ENCODE measurements at places on chromosomes 11 and 22. TPM values are rescaled to one million over a fixed set of nuclear protein-coding genes. Genes with fewer than 3 reads are reported as not detected.

Gene ACR
- not detected for total RNA-seq

Gene TRIM48
- total RNA-seq: not detected

Gene OR51D1
- not detected for total RNA-seq

Gene AASDHPPT
- 29.6 TPM for total RNA-seq

Gene ZDHHC5
- total RNA-seq: 60.7 TPM

- H3K36me3 ChIP-seq: peaks cover 49% of the 10 kb centered on the region
- peaks cover 52% of the 10 kb centered on the region for H3K4me1 ChIP-seq
- H3K4me3 ChIP-seq: peak overlapping the region; percentile 84
- DNase-seq: no peak
Measured at GRCh38 chr22:49825436-49825835, 2.2 kb downstream of the BRD1 start.

DNA sequence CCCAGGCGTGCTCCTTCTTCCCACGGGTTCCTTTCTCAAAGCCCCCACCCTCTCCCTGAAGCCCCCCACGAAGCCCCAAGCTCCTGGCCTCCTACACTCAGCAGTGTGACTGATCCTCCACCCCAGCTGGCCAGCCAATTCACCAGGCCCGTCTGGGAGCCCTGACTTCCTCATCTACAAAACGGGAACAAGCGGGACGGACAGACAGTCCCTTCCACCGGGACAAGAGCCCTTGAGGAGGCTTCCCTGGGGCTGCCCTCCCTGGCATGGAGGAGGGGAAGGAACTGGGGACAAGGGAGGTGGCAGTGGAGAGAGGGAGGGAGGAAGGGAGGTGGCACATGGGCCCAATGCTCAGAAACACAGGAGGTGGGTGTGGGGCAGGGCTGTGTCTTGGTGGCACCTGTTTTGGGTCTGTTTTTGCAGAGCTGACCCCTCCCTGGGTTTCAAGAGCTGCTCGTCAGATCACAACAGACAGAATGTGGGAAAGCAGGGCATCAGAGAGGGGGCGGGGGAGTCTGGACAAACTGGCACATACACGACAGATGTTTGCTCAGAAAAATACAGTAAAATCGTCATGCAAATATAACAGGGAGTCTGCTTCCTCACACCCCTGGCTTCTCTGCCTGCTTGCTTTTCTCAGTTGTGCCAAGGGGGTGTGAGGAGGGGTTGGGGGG lies 56.8 kb downstream of the ELFN2 start:
- H3K27me3 ChIP-seq: peaks cover 7% of the 10 kb centered on the region
- peak overlapping the region; percentile 38 for H3K4me3 ChIP-seq
- peak; percentile 28 for DNase-seq

DNA sequence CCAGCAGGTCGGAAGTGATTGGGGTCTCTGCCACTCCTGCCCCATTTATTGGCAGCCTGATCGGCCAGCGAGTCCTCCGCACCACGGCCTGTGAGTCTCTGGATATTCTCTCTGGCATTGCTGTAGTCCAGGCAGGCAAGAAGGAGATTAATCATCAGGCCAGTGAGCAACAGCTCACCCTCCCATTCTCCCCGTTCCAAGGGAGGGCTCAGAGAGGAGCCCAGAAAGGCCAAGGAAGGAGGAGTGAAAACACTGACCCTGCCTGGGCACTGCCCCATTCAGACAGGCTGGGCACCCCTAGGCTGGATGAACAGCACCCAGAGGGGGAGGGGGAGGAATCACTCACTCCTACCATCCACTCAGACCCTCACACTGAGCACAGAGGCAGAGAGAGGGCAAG lies 3.1 kb downstream of the SAA2 start:
- peaks cover 15% of the 10 kb centered on the region for H3K4me1 ChIP-seq
- H3K36me3 ChIP-seq: no peaks in the 10 kb centered on the region
- DNase-seq: no peak
- peaks cover 6% of the 10 kb centered on the region for H3K27me3 ChIP-seq
- no peak overlapping the region for H3K4me3 ChIP-seq

GRCh38 chr11:9470765-9471164 lies 10.0 kb downstream of the ZNF143 start:
- peaks cover 61% of the 10 kb centered on the region for H3K36me3 ChIP-seq
- no peak overlapping the region for H3K4me3 ChIP-seq
- DNase-seq: no peak
- peaks cover 7% of the 10 kb centered on the region for H3K4me1 ChIP-seq
- no peak overlapping the region for H3K27ac ChIP-seq

DNA sequence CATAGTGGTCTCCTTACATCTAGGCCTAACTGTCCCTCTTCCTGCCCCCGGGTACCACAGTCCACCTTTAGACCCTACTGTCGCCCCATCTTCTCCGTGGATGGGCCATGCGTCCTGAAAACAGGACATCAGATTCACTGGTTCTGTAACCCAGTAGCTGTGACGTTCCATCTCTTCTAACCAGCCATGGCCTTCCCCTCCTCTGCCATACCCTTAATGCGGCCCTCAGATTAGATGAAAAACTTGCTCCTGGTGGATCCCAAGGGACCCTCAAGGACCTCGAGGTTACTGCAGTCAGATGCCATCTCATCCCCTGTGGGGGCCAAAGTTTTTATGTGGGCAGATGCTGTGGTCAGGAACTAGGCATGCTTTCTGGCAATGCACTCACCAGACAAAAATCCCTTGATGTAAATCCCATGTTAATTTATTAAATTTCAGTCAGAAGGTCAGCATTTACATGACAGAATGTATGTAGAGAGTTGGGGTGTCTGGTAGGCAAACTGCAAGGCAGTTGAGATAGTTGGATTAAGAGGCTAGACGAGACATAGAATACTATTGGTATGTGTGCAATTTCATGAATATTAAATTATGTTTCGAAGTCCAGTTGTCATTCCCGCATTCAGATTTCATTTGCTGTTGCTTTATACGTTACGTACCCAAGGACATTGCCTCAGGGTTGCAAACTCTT lies 64.3 kb downstream of the WNT11 start:
- no peak overlapping the region for H3K4me3 ChIP-seq
- peaks cover 66% of the 10 kb centered on the region for H3K36me3 ChIP-seq
- H3K4me1 ChIP-seq: peaks cover 18% of the 10 kb centered on the region
- H3K27me3 ChIP-seq: no peaks in the 10 kb centered on the region

DNA sequence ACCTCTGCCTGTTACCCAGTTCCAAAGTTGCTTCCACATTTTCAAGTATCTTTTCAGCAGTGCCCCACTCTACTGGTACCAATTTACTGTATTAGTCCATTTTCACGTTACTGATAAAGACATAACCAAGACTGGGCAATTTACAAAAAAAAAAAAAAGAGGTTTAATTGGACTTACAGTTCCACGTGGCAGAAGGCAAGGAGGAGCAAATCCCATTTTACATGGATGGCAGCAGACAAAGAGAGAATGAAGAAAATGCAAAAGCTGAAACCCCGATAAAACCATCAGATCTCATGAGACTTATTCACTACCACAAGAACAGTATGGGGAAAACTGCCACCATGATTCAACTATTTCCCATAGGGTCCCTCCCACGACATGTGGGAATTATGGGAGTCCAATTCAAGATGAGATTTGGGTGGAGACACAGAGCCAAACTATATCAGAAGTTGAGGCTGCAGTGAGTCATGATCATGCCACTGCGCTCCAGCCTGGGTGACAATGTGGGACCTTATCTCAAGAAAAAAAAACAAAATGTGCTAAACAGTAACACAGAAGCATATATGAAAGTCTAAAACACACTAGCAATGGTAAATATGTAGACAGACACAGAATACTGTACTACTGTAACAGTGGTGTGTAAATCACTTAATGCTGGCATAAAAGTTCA lies 190.3 kb upstream of the ZC3H12C start:
- no peak overlapping the region for H3K4me3 ChIP-seq
- H3K36me3 ChIP-seq: no peaks in the 10 kb centered on the region
- no peak for DNase-seq
- H3K27ac ChIP-seq: no peak overlapping the region

DNA sequence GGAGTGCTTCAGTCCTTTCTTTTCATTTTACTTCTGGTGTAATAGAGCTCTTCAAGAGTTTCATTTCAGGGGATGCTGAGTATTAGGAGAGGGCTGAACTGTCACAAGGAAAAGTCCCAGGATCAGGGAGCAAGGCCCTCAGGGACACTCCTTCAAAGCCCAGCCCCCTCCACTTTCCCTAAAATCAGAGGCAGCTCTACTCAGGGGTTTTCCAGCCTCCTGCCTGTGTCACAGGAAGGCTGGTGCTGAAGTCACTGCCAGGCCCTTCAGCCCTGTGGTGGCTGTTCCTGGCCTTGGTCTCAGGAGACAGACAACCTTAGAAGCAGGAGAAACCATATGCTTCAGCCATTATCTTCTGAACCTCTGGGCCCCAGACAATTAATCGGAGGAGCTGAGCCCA lies 36.4 kb upstream of the KIRREL3 start:
- H3K27me3 ChIP-seq: peaks cover 2% of the 10 kb centered on the region
- no peak overlapping the region for H3K27ac ChIP-seq
- no peak for DNase-seq

- DNase-seq: peak; percentile 95
- no peaks in the 10 kb centered on the region for H3K27me3 ChIP-seq
- peak overlapping the region; percentile 79 for H3K27ac ChIP-seq
- H3K36me3 ChIP-seq: peaks cover 9% of the 10 kb centered on the region
- H3K4me1 ChIP-seq: peaks cover 71% of the 10 kb centered on the region
Measured at GRCh38 chr22:49929211-49929979, 11.0 kb downstream of the CRELD2 start.

GRCh38 chr11:131077340-131077739 lies 161.1 kb upstream of the SNX19 start:
- H3K27ac ChIP-seq: no peak overlapping the region
- no peaks in the 10 kb centered on the region for H3K27me3 ChIP-seq
- no peaks in the 10 kb centered on the region for H3K36me3 ChIP-seq
- no peaks in the 10 kb centered on the region for H3K4me1 ChIP-seq
- no peak overlapping the region for H3K4me3 ChIP-seq
- no peak for DNase-seq

DNA sequence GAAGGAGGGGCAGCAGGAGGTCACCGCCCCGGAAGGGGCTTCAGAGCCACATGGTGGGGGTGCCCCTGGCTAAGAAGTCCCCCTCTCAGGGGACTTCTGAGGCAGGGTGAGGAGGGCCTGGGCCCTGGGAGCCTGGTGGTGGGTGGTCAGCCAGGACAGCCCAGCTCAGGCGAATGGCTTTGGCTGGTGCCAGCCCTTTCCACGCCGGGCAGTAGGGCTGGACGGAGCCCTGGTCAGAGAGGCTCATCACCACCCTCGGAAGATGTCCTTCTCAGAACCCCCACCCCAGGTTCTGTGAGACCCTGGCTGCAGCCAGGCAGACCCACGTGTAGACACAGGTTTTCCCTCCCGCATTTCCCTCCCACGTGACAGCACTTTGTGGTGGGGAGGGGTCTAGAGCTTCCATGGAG lies 35.9 kb downstream of the OSBPL5 start:
- H3K4me3 ChIP-seq: no peak overlapping the region
- H3K36me3 ChIP-seq: no peaks in the 10 kb centered on the region
- DNase-seq: no peak
- no peak overlapping the region for H3K27ac ChIP-seq

- H3K27ac ChIP-seq: no peak overlapping the region
- H3K27me3 ChIP-seq: no peaks in the 10 kb centered on the region
- H3K4me3 ChIP-seq: no peak overlapping the region
Measured at GRCh38 chr11:12188548-12189317, 78.3 kb downstream of the MICAL2 start.

DNA sequence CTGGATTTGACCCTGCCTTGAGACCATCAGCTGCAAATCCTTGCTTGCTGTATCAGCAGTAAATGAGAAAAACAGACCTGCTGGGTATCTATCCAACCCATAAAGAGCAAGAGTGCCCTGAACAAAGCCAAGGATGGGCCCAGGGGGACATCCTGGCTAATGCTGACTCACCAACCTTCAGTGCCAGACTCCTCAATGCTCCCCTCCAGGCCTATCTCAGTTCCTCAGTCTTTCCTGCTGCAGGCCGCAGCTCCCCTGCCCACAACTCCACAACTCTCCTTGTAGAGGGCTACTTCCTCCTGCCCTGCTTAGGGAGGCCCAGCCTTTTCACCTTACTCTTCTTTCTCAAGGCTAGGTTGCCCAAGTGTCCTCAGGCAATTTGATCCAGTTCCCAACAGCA lies 2.6 kb downstream of the LAMTOR1 start:
- peaks cover 63% of the 10 kb centered on the region for H3K36me3 ChIP-seq
- H3K4me3 ChIP-seq: no peak overlapping the region
- H3K4me1 ChIP-seq: peaks cover 46% of the 10 kb centered on the region
- no peaks in the 10 kb centered on the region for H3K27me3 ChIP-seq
